Stimulated activated CD8-positive, alpha-beta memory T cell treated with anti-CD3 and anti-CD28 coated beads, Interleukin-12 subunit alpha, Interleukin-12 subunit beta, amount 100 ng/mL, for 1 hour (primary cell): ENCODE measurements at places on chromosomes 7 and 10.

GRCh38 chr7:131385039-131385605 lies 57.4 kb downstream of the MKLN1 start:
- DNase-seq: no peak

GRCh38 chr10:114239117-114239993 lies at the start of gene VWA2:
TSS of gene VWA2 (plus strand) at chr10:114239254. CDS start at chr10:114248714, 9,460 bp downstream.
- DNase-seq: no peak

DNA sequence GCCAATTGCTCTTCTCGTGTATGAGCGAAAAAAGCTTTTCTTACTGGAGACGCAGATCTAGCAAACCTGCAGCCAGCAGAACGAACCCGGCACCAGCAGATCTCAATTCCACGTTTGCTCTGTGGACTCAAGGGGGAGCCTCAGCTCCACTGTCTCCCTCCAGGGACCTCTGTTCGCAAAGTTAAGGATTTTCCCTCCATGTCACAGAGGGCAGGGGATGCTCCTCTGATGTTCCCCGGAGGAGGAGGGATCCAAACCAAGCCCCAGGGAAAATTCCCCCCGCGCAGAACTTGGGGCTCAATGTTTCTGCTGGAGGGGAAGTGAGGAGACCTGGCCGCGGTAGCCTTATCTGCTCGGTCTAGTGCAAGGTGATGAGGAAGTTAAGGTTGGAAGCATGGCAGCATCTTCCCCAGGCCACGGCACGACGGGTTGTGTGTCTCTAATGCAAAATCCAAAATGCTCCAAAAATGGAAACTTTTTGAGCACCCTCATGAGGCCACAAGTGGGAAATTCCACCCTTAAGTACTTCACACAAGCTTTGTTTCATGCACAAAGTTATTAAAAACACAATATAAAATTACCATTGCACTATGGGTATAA lies 9.0 kb downstream of the IQCE start:
- no peak for DNase-seq

DNA sequence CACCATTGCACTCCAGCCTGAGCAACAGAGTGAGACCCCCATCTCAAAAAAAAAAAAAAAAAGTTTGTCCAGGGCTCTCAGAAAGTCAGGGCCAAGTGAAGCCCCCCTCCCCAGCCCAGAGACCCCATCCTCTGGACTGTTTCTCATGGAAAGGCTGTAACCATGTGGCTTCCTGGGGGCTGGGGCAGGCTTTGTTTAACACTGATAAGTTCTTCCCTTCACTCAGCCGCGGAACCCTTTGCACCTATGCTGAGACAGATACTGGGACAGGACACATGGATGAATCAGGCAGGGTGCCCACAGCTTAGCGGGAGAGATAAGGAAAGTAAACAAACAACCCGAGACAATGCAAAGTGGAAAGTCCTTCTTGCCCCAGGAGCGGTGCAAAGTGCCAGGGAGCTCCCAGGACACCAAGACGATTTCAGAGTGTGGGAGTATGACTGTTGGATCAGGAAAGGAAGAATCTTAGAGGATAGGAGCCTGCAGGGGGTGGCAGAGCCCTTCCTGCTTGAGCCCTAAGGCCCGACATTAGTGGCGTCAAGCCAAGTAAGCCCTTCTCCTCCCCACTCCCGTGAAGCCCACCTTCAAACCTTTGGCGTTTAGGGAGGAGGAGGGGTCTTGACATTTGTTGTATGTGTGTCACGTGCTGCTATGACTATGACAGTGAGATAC lies 11.6 kb downstream of the MLXIPL start:
- no peak for DNase-seq

- no peak for DNase-seq
Measured at GRCh38 chr7:80881351-80881900, 37.4 kb downstream of the SEMA3C start.

DNA sequence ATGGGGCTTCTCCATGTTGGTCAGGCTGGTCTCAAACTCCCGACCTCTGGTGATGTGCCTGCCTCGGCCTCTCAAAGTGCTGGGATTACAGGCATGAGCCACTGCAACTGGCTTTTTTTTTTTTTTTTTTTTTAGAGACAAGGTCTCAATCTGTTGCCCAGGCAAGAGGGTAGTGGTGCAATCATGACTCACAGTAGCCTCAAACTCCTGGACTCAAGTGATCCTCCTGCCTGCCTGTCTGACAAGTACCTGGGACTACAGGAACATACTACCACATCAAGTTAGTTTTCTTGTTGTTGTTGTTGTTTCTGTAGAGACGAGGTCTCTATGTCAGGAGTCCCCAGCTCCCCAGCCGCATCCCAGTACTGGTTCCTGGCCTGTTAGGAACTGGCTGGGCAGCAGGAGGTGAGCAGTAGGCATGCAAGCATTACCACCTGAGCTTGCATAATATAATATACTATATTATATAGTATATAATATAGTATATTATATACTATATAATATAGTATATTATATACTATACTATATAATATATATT lies 55.7 kb downstream of the TPK1 start:
- DNase-seq: no peak

- DNase-seq: no peak
Measured at GRCh38 chr7:45026984-45027773, 27.2 kb downstream of the CCM2 start.

DNA sequence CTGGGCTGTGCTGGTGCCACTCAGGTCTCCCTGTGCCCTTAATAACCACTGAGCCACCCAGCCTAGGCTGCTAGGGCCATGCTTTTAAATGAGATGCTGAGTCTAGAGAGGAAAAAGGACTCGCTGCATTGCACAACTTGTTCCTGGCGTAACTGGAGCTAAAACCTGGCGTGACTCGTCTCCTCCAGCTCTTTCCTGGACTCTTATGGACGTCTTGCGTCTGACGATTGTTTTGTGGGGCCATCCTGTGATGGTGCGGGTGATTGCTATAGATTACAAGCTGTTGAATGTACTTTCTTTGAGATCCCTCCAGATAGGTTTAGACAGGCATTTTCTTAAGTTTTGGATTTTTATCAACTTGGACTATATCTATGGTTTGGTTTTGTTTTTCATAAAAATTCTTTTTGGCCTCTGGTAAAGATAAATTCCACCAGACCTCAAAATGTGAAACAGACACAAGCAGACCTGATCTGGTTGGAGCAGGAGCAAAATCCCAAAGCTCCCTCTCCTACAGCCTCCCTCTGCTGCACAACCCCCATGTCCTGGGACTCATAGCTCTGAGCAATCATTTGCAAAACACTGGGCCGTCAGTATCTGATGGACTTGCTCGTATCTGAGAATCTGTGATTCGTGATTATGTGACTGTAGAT lies 230.3 kb downstream of the ARHGAP12 start:
- no peak for DNase-seq
